Fibroblast of lung (primary cell): ENCODE measurements at places on chromosomes 6 and 20.

GRCh38 chr20:41398408-41398807 lies 31.8 kb upstream of the EMILIN3 start:
- peak; percentile 90 for DNase-seq

DNA sequence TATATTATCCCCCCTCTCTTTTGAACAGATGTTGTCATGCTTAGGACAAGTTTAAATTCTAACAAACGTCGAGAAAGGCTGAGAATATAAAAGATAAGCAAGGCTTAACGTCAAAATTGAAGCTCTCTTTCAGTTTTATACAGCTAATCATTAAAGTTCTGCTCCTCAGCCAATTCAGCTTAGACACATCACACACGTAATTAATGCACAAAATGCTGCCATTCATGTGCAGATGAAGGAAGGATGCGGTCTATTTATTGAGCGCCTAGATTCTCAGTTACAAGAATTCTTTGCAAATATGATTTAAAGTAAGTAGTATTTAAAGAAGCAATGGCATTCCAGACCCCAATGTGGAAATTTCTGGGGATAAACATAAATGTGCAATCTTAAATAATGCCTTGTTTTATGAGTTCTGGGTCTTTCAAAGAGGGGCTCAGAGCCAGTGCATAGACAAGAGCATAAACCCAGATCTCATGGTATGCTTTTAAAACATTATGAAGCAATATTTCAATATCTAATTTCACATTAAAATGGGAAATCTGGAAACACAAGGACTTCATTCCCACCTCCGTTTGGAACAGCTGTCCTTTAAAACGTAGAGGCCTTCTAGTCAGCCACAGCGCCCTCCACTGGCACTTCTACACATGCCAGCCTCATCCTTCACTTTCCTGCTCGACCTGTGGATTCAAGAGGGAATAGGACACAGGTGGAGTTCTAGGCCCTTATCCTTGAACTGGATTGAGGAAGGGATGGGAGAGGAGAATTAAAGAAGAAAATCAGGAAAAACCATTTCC lies 85.8 kb downstream of the LYRM4 start:
- DNase-seq = no peak

GRCh38 chr6:123715006-123715863 lies 78.5 kb upstream of the TRDN start:
- peak; percentile 1 for DNase-seq

DNA sequence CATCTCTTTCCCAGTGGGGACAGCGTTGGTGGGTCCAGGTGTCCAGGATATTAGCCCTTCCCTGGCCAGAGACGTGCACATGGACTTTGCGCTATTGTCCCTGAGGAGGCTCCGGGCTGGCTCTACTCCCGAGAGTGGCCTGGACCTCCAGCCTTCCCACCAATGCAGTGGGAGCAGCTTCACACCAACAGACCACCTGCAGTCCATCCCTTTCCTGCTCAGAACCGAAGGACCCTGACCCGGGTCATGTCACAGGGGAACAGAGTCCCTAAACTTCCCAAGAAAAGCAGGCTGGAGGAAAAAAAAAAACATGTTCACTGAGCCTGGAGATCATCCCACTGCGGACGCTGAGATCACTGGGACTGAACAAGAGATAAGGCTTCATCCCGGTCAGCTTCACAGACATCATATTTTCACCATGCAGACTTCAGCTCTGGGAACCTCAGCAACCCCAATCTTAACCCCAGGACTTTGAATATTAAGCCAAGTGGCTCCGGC lies 18.3 kb downstream of the ZMYND8 start:
- no peak for DNase-seq

DNA sequence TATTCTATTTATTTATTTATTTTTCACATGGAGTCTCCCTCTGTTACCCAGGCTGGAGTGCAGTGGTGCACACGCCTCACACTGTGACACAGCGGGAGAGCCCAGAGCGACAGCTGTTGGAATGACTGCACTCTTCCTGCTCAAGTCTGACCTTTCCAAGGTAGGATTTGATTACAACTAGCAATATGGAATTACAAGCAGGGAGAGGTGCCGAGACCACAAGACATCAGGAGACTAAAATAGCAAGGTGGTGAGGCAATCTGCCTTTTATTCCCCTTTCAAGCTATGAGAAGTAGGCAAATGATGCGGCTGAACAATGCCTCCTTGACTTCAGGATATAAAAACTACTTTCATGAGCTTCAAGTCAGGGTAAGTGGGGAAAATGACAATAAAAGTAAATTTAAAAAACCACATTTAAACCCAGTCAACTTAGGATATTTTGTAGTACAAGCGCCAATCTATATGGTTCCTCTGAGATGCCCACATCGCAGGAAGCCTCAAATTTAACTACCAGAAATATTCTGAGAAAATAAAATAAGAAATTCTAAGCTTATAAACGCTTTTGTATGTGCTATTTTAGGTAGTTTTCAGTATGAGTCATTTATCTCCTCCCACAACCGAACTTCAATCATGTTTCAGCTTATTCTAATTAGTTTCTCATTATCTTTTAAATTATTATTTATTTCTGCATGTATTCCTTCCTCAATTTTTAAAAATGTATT lies 146.9 kb upstream of the SGK1 start:
- peak; percentile 97 for DNase-seq
